ENCODE measurements at places on chromosomes 4 and X.

DNA sequence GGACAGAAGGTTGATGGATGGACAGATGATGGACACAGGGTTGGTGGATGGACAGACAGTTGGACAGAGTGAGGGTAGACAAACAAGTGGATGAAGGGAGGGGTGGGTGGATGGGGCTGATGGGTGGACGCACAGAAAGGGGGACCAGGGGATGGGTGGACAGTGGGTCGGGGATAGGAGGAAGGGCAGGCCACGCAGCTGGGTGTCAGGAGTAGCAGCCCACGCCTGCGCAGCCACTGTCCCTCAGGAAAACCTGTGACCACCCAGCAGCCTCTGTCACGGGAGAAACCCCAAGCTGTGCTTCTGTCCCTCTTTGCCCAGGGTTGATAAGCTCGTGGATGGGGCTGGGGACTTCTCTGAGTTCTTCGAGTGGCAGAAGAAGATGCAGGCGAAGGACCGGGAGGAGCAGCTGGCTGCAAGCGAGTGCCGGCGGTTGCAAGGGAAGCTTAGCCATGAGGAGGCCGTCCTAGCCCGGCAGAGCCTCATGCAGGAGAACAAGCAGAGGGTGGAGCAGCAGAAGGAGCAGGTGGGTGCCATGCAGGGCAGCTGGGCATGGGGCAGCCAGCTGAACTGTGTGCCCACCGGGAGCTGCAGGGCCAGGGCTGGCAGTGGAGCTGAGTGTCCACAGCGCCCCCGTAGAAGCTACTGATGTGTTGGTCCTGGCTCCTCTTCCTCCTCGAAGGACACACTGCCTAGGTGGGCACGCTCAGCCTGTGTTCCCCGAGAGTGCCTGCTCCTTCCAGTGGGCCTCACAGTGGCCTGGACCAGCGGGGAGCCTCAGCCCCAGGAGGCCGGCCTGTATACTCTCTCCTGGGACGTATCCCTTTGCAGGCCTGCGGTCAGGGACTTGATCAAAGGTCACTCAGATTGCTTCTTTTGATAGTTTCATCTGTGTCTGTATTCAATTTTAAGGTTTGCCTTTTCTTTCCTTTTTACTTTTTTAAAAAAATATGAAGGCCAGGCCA, 16.8 kb upstream of the RNF4 start:
- DNase-seq = no peak

DNA sequence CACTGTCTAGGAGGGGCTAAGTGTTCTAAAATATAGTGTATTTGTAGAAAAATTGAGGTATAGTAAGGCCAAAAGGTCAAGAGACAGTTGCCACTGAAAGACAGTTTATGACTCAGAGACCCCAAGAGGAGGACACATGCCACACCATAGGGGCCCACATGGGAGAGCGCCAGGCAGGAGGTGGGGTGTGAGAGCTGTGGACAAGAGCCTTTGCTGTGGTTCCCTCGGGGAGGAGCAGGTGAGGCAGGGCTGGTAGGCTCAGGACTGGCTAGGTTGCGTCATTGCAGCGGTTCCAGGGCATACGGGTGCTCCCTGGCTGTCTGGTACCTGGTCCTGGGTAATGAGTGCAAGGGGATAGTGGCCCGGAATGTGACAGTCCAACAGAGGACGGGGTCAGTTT, 37.6 kb downstream of the CCNQ start:
- DNase-seq = no peak

DNA sequence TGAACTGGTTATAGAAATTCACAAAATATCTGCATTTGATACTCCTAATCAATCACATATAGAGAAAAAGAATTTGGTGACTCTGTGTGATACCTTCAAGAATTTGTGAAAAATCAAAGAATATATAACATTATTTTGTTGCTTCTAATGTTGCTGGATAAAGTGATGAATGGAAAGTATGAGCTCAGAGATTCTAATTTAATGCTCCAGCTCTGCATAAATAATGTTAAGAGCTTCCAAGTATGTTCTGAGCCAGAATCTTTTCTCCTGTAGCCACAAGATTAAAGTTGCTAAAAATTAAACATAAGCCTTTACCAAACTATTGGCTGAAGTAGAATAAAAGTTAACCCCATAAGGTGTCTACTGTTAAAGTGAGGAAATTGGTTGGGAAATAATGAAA, 294.7 kb upstream of the CT83 start:
- DNase-seq = no peak

DNA sequence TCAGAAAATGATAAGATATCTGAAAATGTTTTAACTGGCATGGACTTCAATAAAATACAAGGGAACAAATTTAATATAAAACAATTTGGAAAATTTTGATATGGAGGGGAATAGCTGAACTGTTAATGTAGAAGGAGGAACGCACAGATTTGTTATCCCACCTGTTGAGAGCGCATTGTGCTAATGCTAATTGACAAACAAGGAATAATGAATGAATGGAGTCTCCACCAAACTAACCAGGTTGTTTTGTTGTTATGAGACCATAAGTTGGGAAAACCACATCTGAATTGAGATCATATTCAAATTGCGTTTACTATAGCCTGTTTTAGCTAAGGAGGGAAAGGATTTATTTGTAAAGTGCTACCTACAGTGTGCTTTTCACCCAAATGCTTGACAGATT, 195.6 kb downstream of the ADGRL3 start:
- no peak for DNase-seq

GRCh38 chr4:145524552-145524951, 42.9 kb downstream of the SMAD1 start:
- DNase-seq = no peak

DNA sequence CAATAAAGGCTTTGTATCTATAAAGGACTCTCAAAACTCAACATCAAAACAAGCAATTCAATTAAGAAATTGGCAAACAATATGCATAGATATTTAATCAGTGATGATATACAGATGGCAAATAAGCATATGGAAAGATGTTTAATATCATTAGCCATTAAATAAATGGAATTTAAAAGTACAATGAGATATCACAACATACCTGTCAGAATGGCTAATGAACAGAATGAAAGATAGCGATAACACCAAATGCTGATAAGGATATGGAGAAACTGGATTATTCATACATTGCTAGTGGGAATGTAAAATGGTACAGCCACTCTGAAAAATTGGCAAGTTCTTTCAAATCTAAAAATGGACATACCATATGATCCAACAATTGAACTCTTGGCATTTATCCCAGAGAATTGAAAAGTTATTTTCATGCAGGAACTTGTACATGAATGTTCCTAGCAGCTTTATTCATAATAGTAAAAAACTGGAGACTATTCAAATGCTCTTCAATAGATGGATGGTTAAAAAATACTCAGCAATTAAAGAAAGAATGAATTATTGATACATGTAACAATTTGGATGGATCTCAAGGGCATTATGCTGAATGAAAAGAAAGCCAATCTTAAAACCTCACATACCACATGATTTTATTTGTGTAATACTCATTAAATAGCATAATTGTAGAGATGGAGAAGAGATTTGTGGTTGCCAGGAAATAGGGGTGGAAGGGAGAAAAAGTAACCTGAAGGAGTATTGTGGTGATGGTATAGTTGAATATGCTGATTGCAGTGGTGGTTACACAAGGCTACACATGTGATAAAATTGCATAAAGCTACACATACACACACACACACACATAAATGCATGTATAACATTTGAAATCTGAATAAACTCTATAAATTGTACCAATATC, 45.9 kb upstream of the ALG13 start:
- no peak for DNase-seq

DNA sequence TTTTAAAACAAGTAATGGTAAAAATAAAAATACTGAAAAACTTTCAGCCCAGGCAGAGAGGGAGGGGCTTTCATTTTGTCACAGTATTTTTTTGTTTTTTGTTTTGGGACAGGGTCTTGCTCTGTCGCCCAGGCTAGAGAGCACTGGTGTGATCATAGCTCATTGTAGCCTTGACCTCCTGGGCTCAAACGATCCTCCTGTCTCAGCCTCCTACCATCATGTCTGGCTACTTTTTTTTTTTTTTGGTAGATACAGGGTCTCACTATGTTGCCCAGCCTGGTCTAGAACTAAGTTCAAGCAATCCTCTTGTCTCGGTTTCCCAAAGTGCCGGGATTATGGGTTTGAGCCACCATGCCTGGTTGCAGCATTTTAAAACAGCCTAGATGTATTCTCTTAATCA, 40.8 kb upstream of the FAT1 start:
- DNase-seq = no peak

DNA sequence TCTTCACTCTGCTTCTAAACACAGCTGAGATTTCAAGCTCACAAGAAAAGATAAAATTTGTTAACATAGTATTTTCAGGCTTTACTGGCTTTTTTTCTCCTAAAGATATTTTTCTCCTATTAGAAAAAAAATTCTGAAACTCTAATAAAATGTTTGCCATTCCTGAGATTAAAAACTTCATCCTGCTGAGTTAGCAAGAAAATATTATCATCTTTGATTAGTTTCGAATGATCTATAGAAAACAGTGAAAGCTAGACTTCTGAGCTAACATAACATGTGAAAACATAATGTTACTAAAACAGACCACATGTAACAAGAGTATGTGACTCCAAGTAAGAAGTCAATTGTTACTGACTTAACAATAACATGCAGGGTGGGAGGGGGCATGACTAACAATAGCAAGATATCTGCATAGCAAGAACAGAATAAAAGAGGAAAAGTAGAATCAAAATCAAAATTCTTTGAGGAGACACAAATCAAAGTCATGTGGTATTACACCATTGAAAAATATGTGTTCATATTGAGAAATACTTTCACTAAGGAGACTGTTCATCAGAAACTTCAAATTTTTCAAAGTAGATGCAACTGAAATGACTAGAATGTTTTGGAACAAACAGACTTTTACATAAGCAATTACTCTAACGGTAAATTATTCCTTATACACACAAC, 14.5 kb downstream of the TBCK start:
- no peak for DNase-seq

GRCh38 chr4:181692965-181693364, 550.2 kb upstream of the TENM3 start:
- DNase-seq = no peak

DNA sequence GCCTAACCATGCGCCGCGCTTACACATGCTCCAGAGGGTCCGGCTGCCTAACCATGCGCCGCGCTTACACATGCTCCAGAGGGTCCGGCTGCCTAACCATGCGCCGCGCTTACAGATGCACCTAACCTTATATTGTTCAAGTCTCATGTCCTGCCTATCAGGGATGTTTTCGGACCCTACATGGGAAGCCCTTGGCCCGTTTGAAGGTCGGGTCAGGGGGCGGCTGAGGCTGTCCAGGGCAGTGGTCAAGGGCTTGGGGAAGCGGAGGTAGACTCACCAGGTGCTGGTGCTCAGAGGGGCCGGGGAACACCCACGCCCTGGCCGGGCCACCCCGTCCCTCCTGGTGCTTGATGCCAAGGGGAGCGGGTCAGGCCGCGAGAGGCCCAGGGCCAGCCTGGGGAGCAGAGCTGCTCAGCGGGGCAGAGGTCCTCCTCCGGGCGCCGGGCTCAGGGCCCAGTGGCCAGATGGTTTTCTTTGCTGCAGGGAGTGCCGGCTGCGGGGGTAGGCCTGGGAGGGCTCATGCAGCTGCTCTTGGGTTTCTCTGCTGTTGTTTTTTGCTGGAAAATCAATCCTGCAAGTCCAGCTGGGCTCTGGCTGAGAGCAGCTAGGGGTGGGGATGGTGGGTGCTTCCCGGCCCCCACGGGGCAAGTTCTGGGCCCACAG, 35.4 kb upstream of the SPON2 start:
- DNase-seq = no peak

GRCh38 chr4:82352825-82353366, 20.9 kb downstream of the HNRNPD start:
- no peak for DNase-seq

- DNase-seq = no peak
Observed at GRCh38 chr4:185396724-185397385, at the start of gene ANKRD37. TSS of gene ANKRD37 (plus strand) at chr4:185396841. CDS start at chr4:185396924, 83 bp downstream.

- DNase-seq = no peak
Observed at GRCh38 chr4:139672732-139673131, 7.1 kb downstream of the MGST2 start.

GRCh38 chr4:41734371-41734770, 14.2 kb downstream of the PHOX2B start:
- DNase-seq = no peak

DNA sequence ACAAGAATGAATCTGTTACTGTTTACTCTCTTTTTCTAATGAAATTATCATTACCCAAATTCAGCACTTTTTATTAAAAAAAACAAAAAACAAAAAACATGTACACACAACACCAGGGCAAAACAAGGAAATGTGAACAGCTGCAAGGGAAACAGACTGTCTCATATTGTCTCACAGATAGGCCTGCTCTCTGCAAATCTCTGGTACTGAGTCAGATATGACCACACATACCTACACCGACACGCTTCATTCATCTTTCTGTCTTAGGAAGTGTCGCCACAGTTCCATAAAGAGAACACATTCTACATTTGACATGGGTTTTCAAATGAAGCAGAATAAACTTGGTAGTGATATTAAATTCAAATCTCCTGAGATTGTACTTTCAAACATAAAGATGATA, 92.2 kb upstream of the GPR34 start:
- DNase-seq = no peak

- DNase-seq = no peak
Observed at GRCh38 chr4:123520325-123520724, 123.7 kb downstream of the SPRY1 start.

- no peak for DNase-seq
Observed at GRCh38 chrX:39983715-39984114, 114.0 kb downstream of the BCOR start.

GRCh38 chr4:155450676-155451075, 73.9 kb upstream of the MAP9 start:
- DNase-seq = no peak

DNA sequence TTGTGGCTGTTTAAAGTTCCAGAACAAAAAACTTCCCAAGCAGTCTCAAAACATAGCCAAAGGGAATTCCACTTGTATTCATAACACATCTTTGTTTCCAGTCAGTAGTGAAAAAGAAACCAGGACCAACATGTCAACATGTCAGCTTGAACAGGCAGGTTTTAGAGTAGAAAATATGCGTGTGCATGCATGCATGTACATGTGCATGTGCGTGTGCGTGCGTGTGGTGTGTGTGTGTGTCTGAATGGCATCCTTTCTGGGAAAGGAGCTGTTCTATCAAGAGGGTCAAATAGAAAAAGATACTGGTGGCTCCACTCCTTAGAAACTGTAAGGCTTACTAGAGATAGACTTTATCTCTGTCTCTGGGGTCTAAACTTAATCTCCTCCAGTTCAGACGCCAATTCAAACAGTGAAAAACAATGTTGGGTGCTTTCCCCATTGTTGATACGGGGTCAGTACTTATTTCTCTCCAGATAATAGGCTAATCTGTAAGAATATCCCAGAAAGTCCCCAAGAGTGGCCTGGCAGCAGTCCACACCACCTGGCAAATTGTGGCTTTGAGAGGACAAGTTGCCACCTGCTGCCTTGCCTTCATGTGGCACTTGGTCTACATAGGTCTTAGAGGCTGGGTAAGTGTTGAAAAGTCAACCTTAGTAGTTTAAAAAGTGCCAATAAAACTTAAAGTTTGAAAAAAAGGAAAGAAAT, 110.4 kb downstream of the SCD5 start:
- DNase-seq = no peak

- DNase-seq = no peak
Observed at GRCh38 chrX:117429501-117429900, 687.1 kb downstream of the KLHL13 start.

GRCh38 chr4:108263057-108263456, 94.3 kb upstream of the LEF1 start:
- DNase-seq = no peak

All from central memory CD4-positive, alpha-beta T cell (primary cell).